ENCODE measurements at places on chromosomes 1 and 21. TPM values are rescaled to one million over a fixed set of nuclear protein-coding genes. Genes with fewer than 3 reads are reported as not detected.

DISC1 gene
- 10.6 TPM for polyA plus RNA-seq

LIN28A gene
- 0.11 TPM for polyA plus RNA-seq

NBPF4 gene
- polyA plus RNA-seq: not detected

OR1C1 gene
- 0.15 TPM for polyA plus RNA-seq

NADK gene
- polyA plus RNA-seq: 40.8 TPM

KRTAP13-4 gene
- polyA plus RNA-seq: not detected

MMEL1 gene
- 9.1 TPM for polyA plus RNA-seq

SPATA45 gene
- polyA plus RNA-seq: 0.89 TPM

CCDC181 gene
- 4.4 TPM for polyA plus RNA-seq

VWA5B1 gene
- 0.85 TPM for polyA plus RNA-seq

DIO1 gene
- 0.51 TPM for polyA plus RNA-seq

FNDC10 gene
- polyA plus RNA-seq: 2.5 TPM

GUCA2A gene
- 0.87 TPM for polyA plus RNA-seq

HORMAD1 gene
- polyA plus RNA-seq: not detected

RBM11 gene
- polyA plus RNA-seq: 5.3 TPM

DNA sequence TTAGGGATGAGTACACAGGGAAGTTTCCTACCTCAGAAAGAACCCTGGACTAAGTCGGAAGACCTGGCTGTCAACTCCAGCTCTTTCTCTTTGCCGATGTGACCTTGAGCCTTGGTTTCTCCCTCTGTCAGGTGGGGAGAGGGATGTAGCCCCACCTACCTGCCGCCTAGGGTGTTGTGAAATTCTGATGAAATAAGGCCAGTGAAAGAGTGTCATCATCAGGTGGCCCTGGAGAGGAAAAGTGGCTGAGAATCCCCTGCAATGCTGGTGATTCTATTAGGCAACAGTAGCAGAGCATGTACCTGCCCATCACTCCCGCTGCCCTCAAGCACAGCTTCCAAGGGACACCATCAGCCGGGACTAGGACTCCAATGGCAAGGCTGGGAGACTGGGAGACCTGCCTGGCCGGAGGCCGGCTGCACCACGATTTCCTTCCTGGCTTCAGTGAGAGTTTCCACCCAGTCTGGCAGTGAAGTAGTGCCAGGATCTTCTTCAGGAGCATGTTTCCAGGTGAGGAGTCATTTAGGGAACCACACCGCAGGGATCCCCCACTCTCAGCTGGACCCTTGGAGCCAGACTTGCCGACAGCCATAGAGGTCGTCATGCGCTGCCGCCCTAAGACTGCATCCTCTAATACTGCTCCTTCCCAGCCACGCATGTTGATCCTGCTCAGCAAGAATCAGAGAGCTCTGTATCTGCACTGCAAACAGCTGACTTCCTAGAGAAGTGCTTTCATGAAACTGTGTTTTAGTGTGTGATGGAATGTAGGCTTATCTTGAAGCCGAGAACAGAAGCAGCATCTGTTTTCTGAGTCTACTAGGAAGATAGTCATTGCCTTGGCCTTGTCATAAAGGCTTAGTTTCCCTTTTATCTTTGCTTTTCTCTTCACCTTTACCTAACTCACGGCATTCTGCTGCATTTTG is 88.0 kb upstream of the F3 start:
- DNase-seq: no peak

DNA sequence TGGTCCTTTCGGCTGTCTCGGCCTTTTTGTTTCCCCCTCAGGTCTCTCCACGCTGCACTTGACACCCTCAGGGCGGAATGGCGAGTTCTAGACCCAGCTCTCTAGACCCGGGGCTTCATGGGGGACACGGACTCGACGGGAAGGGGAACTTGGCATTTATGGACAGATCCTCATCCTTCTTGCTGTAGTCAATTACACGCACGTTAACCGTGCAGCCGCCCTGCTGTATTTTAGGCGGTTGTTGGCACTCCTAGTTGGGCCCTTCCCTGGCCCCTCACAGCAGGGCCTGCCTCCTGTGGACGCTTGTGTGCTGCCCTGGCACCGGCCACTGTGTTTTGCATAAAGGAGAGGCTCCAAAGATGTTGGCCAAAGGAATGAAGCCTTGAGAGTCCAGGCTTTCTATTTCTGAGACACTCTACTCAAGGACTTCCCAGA is 558 bp upstream of the BTG3 start:
- DNase-seq: peak; percentile 68

DNA sequence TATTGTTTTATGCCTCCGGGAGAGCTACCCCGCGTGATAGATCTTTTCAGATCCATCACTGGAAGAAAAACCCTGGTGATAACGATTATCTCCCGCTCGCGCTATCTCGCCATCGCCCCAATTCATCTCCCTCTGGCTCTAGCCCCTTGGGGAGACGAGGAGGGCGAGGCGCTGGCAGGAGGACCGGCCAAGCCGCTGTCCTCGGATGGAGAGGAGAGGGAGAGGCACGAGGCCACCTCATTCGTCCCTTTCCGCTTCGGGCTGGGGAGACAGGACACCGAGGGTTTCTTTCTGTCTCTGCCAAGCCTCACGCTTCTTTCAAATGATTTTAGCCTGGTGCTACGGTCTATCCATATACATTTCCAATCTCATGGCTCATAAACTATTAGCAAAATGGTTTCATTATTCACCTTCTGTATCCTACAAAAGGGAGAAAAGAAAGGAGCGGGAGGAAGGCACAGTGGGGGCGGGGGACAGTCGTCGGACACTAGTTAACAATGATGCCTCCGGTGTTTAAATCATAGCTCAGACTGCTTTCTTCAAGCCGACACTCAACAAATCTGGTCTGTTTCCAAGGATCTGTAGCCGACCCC is 415.0 kb upstream of the ESRRG start:
- DNase-seq: no peak

DNA sequence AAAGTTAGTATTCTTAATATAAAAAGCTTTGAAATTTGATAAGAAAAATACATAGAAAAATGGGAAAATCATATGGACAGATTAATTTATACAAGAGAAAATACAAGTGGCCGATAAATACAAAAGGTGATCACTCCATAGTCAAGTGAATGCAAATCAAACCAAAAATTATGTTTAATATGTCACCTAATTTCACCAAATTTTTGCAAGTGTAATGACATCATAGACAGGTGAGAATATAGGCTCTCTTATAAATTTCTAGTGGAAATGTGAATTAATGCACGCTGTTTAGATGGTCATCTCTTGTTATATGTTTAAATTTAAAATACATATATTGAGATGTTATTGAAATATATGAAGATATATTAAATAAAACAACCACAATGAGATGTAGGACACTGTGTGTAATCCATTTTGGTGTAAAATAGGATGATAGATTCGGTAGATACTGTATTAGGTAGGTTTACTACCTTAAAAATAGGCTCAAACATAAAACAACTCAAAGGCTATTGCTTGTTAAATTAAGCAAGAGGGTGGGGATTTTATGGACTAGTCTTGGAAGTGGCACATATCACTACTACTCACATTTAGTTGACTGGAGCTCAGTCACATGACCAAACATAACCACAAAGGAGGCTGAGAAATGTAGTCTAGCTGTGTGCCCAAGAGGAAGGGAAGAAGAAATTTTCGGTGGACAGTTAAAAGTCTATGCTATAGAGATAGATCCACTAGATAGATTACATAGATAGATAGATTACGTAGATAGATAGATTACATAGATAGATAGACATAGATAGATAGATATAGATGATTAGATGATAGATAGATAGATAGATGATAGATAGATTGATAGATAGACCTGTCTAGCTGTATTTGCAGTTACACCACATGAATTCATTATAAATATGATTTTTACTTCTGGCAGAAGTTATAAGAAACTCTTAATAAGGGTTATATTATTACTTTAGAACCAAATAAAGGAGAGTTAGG is 9.2 kb downstream of the INSL5 start:
- no peak for DNase-seq

GRCh38 chr1:246791303-246791918 is 67.2 kb downstream of the SCCPDH start:
- no peak for DNase-seq

DNA sequence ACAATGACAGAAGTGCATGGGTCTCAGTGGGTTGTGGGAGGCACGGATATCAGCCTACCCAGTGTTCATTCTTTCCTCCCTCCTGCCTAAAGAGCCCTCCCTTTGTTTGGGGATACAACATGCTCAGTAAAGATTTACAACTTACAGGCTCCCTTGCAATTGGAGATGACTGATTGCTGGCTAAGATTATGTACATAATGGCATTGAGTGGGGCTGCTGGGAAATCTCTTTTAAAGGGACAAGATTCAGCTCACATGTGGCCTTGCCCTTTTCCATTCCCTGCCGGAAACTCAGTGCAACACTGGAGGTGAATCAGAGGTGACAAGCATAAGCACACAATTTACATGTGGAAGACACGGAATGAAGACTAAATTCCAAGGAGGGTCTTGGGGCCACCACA is 83.7 kb upstream of the CHRM3 start:
- DNase-seq: no peak

DNA sequence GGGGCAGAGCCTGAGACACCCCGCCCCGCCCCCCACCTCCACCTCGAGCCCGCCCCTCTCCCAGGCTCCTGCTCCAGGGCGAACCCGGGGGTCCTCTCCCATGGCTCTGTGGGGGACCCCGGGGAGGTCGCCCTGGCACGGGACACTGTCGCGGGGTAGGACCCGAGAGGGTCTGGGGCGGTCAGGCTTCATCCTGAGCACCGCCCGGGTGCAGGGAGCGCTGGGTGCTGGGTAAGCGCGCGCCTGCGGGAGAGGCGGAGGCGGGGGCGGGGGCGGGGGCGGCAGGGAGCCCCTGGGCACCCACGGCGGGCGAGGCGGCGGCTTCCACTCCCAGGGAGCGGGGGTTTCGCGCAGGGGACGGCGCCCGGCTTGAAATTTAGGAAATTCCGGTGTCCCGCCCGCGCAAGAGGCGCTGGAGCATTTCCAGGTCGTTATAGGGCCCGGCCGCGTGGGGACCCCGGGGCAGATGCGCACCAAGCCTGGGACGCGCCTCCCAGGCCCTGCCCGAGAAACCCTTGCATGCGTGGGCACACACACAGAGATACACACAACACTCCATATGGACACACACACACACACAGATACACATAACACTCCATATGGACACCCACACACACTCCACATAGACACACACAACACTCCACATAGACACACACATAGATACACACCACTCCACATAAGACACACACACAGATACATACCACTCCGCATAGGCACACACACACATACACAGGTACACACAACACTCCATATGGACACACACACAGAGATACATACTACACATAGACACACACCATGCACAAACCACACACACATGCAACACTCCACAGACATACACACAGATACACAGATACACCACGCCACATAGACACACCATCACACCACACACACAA is 48.7 kb upstream of the SLC19A1 start:
- peak; percentile 46 for DNase-seq

- DNase-seq: no peak
Observed at GRCh38 chr1:6185635-6186382, 5.7 kb upstream of the CHD5 start.

- DNase-seq: no peak
Observed at GRCh38 chr1:6948416-6948815, 163.2 kb downstream of the CAMTA1 start.

DNA sequence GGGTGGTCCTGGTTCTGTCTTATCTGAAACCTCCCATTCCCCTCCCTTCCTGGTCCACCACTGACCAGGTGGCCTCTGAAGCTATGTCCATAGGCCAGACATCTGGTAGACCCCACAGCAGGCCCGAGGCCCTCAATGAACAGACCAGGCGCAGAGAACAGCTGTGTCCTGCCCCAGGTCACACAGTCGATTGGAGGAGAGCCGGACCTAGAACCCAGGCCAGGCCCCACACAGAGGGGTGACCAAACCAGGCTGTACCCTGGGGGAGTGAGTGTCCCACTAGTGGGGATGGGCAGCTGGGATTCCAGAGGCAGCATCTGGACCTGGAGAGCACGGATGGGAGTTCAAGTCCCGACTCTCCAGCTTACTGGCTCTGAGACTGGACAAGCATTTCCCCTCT is 29.2 kb downstream of the RNU1-1 start:
- DNase-seq: no peak

DNA sequence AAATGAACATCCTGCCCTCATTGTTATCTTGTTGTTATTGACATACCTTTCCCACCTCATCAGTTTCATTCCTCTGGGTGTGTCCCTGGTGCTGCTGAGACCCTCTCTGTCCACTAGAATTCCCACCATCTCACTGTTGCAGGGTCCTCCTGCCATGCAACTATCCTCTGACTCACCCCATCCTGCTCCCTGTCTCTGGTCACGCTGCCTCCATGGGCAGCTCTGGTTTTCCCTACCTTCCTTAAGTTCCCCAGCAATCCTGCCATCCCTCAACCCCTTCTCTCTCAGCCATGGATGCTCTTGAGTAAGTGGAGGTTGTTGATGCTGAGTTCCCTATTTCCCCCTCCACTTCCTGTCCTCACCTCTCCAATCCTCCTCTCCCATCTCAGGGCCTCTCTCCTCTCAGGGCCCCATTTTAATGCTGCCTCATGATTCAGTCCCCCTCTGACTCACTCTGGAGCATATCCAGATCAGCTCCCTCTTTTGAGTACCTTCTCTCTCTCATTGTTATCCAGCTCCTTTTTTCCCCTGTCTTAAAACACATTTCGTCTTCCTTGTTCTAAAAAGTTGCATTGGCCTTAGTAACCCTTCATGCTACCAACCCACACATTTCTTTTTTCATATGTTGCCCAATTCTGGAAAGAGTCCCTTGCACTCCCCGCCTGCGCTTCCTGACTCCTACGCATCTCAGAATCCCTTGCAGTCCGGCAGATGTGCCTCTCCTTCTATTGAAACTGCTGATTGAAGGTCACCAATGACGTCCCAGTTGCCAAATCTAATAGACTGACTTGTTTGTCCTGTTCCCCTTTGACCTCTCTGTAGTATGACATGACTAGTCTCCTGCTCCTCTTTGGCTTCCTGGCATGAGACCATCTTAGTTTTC is 92.0 kb downstream of the CNIH3 start:
- DNase-seq: no peak

- no peak for DNase-seq
Observed at GRCh38 chr1:66613187-66613586, 79.2 kb downstream of the SGIP1 start.

GRCh38 chr1:10787286-10787685 is 9.2 kb downstream of the CASZ1 start:
- no peak for DNase-seq

DNA sequence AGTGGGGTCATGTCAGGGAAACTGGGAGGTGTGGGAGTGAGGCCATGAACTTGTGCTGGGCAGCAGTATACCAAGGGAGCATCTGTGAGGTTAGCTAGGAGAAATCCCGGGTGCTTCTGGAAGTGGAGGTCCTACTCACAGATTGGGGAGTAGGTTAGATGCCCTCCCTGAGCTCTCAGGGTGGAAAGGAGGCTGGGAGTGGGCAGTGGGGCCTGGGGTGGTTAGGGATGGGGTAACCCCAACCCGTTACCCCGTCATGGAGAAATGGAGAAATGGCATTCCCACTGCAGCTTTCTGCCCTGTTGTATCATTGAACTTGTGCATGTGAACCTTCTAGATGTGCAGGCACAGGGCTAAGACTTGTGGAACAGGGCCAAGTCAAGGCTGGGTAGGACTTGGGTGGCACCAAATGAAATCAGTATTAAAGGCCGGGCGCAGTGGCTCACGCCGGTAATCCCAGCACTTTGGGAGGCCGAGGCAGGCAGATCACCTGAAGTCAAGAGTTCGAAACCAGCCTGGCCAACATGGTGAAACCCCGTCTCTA is 27.2 kb downstream of the EXOC8 start:
- no peak for DNase-seq

- DNase-seq: no peak
Observed at GRCh38 chr21:42027822-42028765, 17.9 kb upstream of the ZBTB21 start.
